ENCODE measurements at places on chromosomes 6 and 20.
A peak's percentile ranks its signal among the peaks of the same experiment; 100 is the strongest.

- DNase-seq, result no peak
These were observed 99.9 kb upstream of the RIN2 start for GRCh38 chr20:19658137-19658536.

DNA sequence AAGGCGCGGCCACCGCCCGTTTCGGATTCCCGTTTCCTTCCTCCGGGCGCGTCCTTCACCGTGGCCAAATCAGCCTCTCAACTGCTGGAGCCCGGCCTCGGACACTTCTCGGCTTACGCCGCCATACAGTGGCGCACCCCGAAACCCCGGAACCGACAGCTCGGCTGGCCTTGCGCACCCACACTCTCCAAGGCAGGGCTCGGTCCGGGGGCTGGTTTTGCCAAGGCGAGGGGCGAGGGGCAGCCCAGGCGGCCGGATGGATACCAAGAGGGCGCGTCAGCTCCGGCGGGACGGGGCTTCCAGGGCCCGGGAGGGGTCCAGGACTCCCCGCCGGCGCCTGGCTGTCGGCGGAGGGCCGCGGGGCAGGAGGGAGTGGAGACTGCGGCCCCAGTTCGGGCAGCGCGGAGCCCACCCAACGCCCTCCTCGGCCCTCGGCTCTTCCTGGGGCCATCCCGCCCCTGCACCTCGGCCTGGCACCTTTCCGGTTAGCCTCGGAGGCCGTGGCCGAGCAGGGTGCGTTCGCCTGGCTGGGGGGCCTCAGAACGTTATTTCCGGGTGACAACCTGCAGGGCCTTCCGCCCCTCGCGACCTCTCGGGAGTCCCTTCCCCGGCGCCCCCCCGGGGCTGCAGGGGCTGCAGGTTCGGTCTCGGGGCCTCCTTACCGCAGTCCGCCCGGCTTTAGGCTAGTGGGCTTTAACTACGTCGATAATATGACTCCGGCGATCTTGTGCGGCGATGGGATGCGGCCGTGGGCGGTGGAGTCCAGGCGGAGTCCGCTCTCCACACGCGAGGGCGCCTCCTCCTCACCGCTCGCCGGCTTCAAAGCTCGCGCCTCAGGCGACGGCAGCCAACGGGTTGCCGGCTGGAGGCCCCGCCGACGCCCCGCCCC lies 697 bp upstream of the CEP43 start:
- no peak for DNase-seq

DNA sequence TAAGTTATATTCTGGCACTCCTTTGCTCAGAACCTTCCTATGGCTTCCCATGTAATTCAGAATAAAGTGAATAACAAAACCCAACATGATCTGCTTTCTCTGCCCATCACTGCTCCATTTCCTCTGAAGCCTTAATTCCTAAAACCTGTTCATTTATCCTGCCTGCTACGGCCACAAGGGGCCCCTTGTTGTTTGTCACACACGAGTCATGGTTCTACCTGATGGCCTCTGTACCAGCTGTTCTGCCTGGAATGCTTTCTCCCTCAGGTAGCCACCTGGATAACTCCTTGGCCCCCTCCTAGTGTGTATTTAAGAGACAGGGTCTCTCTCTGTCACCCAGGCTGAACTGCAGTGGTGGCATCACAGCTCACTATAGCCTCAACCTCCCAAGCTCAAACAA lies 26.8 kb downstream of the ERGIC3 start:
- peak; percentile 43 for DNase-seq

GRCh38 chr6:33279971-33280511 lies 3.1 kb downstream of the B3GALT4 start:
- peak; percentile 82 for DNase-seq

DNA sequence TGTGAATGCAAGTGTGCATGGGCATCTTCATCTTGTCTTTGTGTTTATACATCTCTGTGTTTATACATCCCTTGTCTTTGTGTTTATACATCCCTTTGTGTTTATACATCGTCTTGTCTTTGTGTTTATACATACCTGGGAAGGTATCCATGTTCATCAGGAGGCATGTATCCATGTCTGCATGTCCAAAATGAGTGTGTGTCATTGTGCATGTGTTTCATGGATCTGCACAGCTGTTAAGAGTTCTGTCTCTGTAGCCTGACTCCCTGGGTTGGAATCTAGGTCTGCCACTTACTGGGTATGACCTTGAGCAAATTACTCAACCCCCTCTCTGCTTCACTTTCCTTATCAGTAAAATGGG lies 50.1 kb upstream of the SIRPA start:
- DNase-seq, result no peak

DNA sequence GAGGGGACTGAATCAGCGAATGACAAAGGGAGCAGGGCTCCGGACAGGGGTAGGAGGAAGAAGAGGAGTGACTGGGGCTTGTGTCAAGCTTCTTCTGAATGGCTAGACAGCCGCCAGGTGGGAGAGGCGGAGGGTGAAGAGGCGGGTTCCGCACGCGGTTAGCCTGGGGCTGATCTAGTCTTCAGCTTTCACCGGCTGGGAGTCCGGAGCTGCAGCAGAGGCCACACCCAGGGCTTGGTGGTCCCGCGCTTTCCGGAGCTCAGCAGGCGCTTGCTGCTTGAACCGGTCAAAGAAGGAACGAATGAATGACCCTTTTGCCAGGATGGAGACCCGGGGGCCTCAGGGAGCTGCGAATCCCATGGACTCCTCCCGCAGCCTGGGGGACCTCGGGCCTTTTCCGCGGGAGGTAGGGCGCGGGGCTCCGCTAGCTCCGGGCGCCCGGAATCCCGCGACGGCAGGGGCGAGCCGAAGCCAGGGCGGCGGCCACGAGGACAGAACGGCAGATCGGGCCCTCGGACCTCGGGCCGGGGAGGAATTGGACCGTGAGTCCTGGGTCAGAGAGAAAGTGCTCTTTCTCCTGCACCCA lies at the start of gene C6orf141:
Gene C6orf141 (plus strand): TSS at position 177 of the 586 bp plus-strand sequence. CDS start 125 bp downstream, at position 302.
- DNase-seq, result peak; percentile 67

- DNase-seq, result no peak
These were observed 21.8 kb downstream of the CTCFL start for GRCh38 chr20:57503035-57503658.

DNA sequence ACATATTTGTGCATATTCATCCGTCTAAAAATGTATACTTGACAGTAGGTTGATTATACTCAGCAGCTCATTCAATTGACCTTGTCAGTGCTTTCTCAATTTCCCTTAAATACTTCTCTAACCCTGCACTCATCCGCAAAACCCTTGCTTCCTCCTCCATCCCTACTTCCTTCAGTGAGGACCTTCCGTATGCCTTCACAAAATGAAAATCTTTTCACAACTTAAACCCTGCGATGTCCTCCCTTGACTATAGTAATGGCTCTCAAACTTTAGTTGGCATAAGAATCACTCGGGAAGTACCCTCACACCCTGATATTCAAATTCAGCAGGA lies 5.2 kb downstream of the MBOAT1 start:
- DNase-seq, result no peak

- no peak for DNase-seq
These were observed 40.0 kb downstream of the NUDT3 start for GRCh38 chr6:34352305-34352937.

DNA sequence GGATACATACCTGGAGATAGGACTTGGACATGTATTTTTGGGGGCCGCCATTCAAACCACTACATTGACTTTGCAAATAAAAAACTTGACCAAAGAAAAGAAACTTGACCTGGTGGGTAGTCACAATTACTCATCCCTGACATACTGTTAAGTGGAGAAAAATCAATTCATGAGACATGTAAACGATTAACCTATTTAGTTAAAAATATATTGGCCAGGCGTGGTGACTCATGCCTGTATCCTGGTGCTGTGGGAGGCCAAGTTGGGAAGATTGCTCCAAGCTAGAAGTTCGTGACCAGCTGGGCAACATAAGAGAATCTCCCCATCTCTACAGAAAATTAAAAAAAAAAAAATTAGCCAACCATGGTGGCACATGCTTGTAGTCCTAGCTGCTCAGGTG lies 2.5 kb upstream of the SRSF12 start:
- no peak for DNase-seq

DNA sequence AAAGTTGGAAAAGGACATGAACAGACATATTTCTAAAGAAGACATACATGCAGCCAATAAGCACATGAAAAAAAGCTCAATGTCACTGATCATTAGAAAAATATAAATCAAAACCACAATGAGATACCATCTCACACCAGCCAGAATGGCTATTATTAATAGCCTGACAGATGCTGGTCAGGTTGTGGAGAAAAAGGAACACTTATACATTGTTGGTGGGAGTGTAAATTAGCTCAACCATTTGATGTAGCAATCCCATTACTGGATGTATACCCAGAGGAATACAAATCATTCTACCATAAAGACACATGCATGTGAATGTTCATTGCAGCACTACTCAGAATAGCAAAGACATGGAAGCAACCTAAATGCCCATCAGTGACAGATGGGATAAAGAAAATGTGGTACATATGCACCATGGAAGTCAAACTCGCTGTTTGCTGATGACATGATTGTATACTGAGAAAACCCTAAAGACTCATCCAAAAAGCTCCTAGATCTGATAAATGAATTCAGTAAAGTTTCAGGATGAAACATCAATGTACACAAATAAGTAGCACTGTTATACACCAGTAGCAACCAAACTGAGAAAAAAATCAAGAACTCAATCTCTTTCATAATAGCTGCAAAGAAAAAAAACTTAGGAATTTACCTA lies 196.8 kb downstream of the ADGB start:
- DNase-seq, result no peak
